ENCODE measurements at places on chromosomes 11 and 22. TPM values are rescaled to one million over a fixed set of nuclear protein-coding genes. Genes with fewer than 3 reads are reported as not detected.

The RTN3 gene
- 75.1 TPM for total RNA-seq

The DDI1 gene
- total RNA-seq: not detected

The HYLS1 gene
- total RNA-seq: 3.7 TPM

The CATSPERZ gene
- not detected for total RNA-seq

The TH gene
- 21.9 TPM for total RNA-seq

The ANKK1 gene
- total RNA-seq: 1.5 TPM
